ENCODE measurements at places on chromosomes 7 and 10. TPM values are rescaled to one million over a fixed set of nuclear protein-coding genes. Genes with fewer than 3 reads are reported as not detected.

SPDYE2B gene
- total RNA-seq, result not detected

KLF14 gene
- total RNA-seq, result not detected

PLOD3 gene
- 70.6 TPM for total RNA-seq

STN1 gene
- 20.3 TPM for total RNA-seq
